ENCODE measurements at places on chromosomes 12 and 14.

GRCh38 chr14:105887692-105888091 lies 361.3 kb downstream of the TMEM121 start:
- DNase-seq, result no peak

- DNase-seq, result no peak
Observed at GRCh38 chr12:6374786-6375160, 590 bp downstream of the SCNN1A start.

DNA sequence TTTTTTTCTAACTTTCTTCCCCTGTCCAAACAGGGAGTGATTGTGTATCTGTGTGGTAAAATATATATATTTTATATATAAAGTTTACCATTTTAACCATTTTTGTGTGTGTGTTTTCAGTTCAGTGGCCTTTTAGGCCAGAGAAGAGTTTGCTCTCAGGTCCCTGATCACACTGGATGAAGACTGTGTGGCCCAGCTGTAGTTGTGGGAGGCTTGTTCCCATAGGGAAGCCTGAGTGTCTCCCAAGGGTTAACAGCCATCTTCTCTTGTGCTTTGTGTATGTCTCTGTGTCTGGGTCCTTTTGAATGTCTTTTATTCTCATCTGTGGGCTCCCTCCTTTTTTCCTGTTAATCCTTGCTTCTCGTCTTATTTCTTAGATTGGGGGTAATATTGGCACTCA lies 23.4 kb downstream of the CGRRF1 start:
- no peak for DNase-seq

DNA sequence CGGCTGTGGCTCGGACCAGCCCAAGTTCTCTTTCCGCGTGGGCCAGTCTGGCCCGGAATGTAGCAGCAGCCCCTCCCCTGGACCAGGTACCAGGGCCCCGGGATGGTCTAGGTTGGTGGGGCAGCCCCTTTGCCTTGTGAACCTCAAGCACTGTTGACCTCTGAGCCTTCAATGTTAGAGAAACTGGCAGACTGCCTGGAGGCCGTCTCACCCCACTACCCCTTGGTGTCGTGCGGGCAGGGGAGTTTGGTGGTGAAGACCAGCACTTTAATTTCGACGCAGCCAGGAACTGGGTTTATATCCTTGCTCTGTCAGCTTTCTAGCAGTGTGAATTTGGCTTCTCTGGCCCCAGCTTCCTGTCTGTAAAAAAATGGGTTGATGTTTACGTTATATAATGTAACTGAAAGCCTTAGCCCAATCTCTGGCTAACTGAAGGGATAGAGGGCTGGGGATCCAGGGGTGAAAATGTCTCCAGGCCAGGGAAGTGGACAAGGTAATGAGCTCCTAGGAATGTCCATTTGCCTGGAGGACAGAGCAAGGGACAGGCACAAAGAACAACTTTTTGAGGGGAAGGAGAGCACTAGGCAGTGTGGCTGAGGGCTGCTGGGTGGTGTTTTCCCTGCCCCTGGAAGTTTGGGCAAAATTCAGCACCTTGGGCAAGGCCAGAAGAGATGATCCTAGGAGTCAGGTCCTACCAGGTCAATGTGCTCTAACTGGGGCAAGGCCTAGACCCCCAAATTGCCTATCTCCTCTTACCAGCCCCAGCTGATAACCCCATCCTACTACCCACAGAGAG lies 11.4 kb downstream of the MCRS1 start:
- no peak for DNase-seq

GRCh38 chr12:27193854-27194544 lies 50.1 kb upstream of the STK38L start:
- no peak for DNase-seq

GRCh38 chr12:4164559-4165558 lies 108.7 kb upstream of the CCND2 start:
- peak; percentile 44 for DNase-seq

DNA sequence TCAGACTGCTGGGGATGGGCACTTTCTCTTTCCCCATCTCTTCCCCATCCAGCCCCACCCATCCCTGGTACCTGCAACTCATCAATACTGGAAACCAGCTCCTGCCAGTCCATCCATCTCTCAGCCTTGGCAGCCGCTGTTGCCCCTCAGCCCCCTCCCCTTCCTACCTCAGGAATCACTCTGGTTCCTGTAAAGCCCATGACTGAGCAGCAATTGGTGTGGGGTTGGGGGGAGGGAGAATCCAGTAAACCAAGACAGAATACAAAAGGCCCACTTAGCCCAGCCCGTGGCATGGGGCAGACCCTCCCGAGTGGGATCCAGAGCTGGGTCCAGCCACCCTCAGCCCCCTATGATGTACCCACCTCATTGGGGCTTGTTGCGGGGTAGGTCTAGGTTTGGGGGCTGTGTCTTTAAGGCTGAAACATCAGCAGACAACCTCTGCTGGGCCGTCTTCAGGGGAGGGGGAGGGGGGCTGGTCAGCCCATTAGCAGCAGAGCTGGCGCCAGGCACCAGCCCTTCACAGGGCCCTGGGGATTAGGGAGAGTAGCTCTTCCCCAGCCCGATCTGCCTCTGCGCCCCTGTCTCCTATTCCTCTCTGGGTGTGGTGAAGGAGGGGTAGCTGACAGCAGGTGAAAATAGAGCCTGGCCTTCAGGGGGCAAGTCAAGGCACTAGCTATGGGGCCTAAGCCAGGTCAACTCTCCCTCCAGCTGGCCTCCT lies 702 bp upstream of the PRPH start:
- DNase-seq, result no peak

- no peak for DNase-seq
Observed at GRCh38 chr14:100728962-100729361, 2.3 kb downstream of the DLK1 start.

DNA sequence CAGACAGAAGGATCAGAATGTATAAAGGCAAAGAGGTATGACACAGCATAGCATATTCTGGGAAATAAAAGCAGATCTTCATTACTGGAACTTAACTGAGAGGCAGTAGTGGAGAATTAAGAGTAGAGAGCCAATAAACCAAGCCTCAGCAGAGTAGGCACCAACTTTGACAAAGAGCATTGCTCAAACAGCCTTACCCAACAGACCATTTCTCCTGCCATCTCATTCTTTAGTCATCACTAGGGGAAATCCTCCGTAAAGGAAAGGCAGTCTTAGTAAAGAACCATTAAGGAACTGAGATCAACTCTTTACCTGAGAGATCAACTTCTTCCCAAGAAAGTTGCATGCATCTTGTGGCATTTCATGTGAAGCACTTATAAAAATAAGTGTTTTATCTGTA lies 36.6 kb downstream of the SENP1 start:
- DNase-seq, result no peak

DNA sequence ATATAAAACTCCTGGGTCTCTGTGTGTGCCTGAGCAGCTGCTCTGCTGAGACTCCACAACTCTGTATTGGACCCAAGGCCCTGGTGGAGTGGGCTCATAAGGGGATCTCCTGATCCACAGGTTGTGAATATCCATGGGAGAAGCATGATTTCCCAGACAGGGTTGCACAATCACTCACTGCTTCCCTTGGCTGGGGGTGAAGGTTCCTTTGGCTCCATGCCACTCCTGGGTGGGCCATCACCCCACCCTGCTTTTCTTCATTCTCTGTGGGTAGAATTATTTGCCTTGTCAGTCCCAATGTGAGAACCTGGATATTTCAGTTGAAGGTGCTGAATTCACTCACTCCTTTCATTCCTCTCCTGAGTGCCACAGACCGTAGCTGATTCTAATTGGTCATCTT lies 205.2 kb upstream of the TMEM260 start:
- no peak for DNase-seq

GRCh38 chr14:92734618-92735017 lies 13.8 kb downstream of the LGMN start:
- DNase-seq, result no peak

DNA sequence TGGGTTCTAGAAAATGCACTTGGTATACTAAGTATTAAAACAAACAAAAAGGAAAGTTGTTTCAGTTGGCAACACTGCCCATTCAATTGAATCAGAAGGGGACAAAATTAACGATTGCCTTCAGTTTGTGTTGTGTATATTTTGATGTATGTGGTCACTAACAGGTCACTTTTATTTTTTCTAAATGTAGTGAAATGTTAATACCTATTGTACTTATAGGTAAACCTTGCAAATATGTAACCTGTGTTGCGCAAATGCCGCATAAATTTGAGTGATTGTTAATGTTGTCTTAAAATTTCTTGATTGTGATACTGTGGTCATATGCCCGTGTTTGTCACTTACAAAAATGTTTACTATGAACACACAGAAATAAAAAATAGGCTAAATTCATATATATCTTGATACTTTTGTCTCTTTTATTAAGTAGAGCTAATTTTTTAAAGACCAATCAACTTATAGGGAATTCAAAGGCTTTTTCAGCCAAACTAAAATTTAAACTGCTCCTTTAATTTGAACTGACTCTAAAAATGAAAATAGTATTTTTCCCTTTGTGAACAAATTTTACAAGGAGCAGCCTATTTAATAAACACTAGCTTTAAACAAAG lies 2.8 kb downstream of the FOXG1 start:
- DNase-seq, result no peak

GRCh38 chr12:132282950-132283771 lies 46.2 kb downstream of the GALNT9 start:
- DNase-seq, result peak; percentile 4

DNA sequence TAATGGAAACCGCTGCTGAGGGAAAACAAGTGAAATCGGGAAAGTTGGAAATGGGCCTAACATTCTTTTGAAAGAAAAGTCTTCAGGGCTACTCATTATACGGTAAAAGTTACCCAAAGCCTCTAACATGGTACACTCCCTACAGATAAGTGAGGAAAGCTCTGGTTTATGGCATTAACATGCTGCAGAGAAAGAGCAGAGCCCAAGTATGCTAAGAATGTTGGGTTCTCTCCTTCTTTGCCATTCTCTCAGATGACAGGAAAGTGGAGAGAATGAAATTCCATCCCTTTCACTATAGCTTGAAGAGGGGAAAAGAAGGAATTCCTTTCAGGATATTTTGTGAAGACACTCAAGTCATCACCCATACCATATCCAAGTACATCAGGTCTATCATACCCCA lies 348.0 kb downstream of the SEC23A start:
- DNase-seq, result no peak

DNA sequence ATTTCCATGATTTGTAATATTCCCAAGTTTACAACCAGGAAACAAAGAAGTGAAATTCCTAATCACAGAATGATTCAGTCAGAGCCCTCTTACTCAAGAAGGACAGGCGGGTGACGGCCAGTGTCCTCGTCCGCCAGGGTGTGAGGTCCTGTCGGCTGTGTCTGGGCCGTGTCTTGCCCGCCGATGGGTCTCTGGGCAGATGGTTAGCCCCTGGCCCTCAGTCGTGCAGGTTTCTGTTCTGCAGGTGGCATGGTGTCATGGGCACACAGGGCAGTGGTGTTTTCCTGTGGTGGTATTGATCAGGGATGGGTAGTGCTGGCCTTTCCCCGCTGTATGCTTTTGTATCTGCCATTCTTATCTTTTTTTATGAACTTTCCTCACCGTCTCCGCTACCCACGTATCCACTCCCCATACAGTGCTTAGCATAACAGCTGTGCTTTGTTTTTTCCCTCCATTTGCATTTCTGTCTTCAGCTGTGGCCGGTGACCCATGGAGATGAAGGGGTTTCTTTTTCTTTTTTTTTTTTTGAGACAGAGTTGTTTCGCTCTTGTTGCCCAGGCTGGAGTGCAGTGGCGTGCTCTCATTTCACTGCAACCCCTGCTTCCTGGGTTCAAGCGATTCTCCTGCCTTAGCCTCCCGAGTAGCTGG lies 100.7 kb downstream of the TSPAN9 start:
- no peak for DNase-seq

DNA sequence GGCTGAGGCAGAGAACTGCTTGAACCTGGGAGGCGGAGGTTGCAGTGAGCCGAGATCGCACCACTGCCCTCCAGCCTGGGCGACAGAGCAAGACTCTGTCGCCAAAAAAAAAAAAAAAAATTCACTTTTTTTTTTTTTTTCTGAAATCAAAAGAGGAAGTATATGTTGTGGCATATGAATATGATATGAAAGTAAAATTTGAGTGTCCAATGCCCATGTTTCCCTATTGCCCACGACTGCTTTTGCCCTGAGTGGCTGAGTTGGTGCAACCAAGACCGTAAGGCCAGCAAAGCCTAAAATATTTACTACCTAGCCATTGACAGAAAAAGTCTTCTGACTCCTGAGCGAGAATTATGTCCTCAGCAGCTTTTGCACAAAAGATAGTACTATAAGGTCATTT lies 101.7 kb upstream of the PARP11 start:
- no peak for DNase-seq

DNA sequence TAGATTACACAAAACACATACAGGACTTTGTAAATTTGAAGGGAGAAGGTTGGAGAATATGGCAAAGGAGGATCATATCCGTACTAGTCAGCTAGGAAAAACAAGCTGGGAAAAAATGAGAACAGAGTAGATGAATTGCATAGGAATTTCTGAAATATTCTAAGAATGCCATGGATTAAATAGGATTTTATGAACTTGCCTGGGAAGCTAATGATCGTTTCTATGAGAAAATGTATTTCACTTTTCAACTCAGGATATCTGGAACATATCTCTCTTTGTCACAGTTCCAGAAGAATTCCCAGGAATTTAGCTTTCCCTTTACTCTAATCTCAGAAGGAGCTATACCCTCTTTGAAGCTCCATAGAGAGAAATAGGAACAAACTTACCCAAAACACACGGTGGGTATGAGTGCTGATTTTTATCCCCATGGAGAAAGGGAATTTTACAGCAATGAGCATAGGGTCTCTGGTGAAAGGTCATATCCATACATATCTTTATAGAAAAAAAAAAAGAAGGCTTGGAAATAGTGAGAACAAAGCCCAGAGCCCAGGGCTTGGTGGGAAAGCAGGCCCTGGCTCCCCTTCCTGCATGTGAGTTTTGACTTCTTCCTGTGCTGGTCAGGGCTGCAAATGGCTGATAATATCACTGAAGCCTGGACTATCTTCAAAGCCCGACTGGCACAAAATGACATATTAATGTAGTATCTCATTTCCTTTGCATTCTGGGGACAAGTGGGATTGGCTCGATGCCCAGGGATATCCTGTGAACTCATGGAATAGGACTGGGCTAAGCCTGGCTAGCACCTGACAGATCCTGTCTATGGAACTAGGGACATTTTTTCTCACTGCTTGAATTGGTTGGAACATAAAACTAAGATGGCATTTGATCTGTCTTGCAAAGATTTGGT lies 136.3 kb downstream of the AEBP2 start:
- no peak for DNase-seq

DNA sequence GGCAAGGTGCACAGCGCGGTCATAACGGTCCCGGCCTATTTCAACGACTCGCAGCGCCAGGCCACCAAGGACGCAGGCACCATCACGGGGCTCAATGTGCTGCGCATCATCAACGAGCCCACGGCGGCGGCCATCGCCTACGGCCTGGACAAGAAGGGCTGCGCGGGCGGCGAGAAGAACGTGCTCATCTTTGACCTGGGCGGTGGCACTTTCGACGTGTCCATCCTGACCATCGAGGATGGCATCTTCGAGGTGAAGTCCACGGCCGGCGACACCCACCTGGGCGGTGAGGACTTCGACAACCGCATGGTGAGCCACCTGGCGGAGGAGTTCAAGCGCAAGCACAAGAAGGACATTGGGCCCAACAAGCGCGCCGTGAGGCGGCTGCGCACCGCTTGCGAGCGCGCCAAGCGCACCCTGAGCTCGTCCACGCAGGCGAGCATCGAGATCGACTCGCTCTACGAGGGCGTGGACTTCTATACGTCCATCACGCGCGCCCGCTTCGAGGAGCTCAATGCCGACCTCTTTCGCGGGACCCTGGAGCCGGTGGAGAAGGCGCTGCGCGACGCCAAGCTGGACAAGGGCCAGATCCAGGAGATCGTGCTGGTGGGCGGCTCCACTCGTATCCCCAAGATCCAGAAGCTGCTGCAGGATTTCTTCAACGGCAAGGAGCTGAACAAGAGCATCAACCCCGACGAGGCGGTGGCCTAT lies 875 bp downstream of the HSPA2 start:
- no peak for DNase-seq
